ENCODE measurements at places on chromosomes 13 and 19. TPM values are rescaled to one million over a fixed set of nuclear protein-coding genes. Genes with fewer than 3 reads are reported as not detected.

- no peak for DNase-seq
- H3K27ac ChIP-seq: no peak overlapping the region
- H3K4me3 ChIP-seq: no peak overlapping the region
- no peaks in the 10 kb centered on the region for H3K36me3 ChIP-seq
- H3K27me3 ChIP-seq: no peaks in the 10 kb centered on the region
These were observed 2.8 kb upstream of the CERS4 start for GRCh38 chr19:8206147-8207087.

DNA sequence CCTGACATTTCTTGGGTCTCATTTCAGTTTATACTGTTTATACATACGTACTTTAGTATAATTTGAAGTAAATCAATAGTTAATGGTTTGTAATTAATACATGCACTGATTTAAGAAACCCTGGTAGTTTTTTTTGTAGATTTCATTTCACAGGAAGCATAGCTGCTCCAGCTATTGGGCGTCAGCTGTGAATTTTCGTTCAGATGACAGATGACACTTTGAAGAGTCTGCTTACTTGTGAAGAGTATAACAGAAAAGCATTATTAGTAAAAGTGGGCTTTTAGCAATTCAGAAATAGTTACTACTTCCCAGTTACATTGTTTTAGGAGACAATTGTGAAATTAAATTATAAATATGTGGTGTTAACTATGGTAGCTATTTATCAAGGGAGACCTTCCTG, 44.4 kb downstream of the METTL21C start:
- peaks cover 24% of the 10 kb centered on the region for H3K4me1 ChIP-seq
- no peak overlapping the region for H3K27ac ChIP-seq
- no peak overlapping the region for H3K4me3 ChIP-seq
- no peaks in the 10 kb centered on the region for H3K36me3 ChIP-seq
- H3K27me3 ChIP-seq: no peaks in the 10 kb centered on the region

DNA sequence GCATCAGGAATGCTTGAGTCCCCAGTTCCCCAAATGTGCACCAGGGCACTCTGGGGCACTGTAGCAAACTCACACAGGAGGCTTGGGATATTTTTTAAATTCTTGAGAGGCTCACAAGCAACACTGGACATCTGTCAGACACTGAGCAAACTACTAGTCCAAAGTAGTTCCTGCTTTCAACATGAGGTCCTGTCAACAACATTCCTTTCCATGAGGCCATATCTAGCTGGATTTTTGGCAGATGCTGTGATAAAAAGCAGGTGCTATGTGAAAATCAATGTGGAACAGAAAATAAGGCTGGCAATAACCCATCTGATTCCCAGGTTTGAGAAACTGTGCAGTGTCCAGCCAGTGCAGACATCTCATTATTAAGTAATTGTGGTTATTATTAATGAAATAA, 50.5 kb downstream of the STARD13 start:
- H3K36me3 ChIP-seq: peaks cover 3% of the 10 kb centered on the region
- DNase-seq: no peak
- no peak overlapping the region for H3K4me3 ChIP-seq
- H3K27ac ChIP-seq: peak overlapping the region; percentile 67

GRCh38 chr19:11446652-11447301, 11.3 kb downstream of the PRKCSH start:
- H3K36me3 ChIP-seq: peaks cover 15% of the 10 kb centered on the region
- no peaks in the 10 kb centered on the region for H3K4me1 ChIP-seq
- DNase-seq: peak; percentile 78
- H3K27me3 ChIP-seq: no peaks in the 10 kb centered on the region
- no peak overlapping the region for H3K27ac ChIP-seq

DNA sequence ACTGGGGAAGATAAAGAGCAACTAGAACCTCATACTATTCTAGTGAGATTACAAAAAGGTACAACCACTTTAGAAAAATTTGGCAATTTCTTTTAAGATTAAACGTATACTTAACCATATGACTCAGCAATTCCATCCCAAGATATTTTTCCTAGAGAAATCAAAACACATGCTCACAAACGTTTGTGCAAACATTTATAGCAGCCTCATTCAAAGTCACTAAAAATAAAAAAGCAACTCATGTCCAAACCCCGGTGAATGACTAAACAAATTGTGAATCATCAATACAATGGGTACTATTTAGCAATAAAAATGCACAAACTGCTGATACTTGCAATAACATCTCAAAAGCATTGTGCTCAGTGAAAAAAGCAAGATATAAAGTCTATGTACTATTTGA, 121.5 kb downstream of the FRY start:
- H3K36me3 ChIP-seq: no peaks in the 10 kb centered on the region
- peaks cover 40% of the 10 kb centered on the region for H3K4me1 ChIP-seq
- no peak overlapping the region for H3K4me3 ChIP-seq
- DNase-seq: no peak
- no peak overlapping the region for H3K27ac ChIP-seq

DNA sequence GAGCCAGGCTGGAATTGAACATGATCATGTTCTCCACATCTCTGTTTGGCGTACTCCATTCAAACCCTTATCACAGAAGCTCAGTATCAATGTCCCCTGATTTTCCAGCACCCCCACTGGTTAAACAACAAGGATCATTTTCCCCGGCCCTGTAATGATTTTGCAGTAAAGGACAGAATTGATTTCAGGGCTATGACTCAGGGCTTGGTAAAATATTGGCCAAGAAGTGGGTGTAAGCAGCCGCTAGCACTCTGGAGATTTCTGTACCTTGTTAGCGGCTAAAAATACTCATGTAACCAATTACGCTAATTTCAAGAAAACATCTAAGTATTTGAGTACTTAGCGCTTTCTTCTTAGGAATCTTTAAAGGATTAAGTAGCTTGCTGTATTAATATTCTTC, 69.5 kb upstream of the FNDC3A start:
- H3K36me3 ChIP-seq: no peaks in the 10 kb centered on the region
- H3K4me3 ChIP-seq: no peak overlapping the region
- H3K4me1 ChIP-seq: peaks cover 15% of the 10 kb centered on the region

DNA sequence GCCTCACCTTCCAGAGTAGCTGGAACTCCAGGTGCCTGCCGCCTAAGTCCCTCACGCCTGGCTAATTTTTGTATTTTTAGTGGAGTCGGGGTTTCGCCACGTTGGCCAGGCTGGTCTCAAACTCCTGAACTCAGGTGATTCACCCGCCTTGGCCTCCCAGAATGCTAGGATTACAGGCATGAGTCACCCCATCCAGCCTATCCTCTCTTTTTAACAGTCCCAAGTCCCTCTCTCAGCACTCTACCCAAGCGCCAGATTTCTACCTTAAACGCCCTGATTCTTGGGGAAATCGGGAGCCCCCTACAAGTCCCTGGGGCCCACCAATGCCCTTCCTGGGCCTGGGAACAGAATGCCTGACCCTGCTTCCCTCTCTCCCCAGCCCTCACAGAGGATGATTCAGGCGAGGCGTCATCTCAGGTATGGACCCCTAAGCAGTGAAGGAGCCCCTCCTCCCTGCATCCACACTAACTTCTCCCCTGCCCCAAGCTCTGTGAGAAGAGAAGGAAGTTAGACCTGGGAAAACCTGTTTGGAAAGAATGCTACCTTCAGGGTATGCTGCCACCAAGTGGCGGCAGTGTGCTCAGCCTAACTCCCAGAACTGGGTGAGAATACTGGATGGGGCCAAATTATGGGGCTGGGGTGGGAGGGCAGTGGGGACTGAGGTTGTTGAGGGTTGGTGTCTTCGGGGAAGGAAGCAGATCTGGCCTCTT, 20.8 kb upstream of the EBI3 start:
- peaks cover 2% of the 10 kb centered on the region for H3K27me3 ChIP-seq
- no peak for DNase-seq
- no peaks in the 10 kb centered on the region for H3K4me1 ChIP-seq
- H3K36me3 ChIP-seq: no peaks in the 10 kb centered on the region
- H3K4me3 ChIP-seq: no peak overlapping the region

DNA sequence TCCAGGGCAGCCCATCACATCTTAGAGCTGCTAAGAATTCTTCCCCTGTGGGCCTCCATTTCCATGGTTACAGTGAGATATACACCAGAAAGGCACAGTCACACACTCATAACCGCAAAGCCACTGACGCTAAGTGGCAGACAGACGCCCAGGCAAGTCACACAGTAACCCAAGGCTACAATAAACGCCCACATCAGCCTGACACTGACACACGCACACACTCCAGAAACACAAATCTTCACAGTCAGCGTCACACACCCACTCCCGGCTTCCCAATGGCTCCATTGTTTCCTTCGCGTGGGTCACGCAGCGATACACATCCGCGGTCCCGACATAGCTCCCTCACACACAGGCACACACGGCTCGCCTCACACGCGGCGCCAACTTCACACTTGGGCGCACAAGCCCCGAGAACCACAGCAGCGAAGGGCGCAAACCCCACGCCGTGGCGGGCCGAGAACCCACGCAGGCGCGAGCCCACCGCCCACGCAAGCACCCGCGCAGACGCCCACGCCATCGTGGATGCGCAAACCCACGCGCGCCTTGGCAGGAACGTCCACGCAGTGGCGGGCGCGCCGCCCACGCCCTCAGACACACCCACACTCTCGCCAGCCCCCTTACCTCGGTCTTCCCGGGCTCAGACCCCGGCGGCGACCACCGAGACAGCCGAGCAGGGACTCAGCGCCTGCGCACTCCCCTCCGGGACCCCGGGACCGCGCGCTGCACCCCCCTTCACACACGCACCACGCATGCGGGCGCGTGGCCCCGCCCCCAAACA, at the start of gene ZNF667:
Gene ZNF667, minus strand, starts transcription at position 695 of the 778 bp plus-strand sequence. CDS start 14,975 bp downstream, outside the sequence.
- peaks cover 21% of the 10 kb centered on the region for H3K4me1 ChIP-seq
- H3K4me3 ChIP-seq: peak within 1 kb of the TSS; percentile 85
- no peak for DNase-seq
- H3K27me3 ChIP-seq: no peaks in the 10 kb centered on the region
- H3K36me3 ChIP-seq: peaks cover 13% of the 10 kb centered on the region
- peak within 1 kb of the TSS; percentile 83 for H3K27ac ChIP-seq

GRCh38 chr19:6270076-6270745, 9.6 kb downstream of the MLLT1 start:
- H3K36me3 ChIP-seq: peaks cover 28% of the 10 kb centered on the region
- peak overlapping the region; percentile 90 for H3K27ac ChIP-seq
- no peak for DNase-seq

DNA sequence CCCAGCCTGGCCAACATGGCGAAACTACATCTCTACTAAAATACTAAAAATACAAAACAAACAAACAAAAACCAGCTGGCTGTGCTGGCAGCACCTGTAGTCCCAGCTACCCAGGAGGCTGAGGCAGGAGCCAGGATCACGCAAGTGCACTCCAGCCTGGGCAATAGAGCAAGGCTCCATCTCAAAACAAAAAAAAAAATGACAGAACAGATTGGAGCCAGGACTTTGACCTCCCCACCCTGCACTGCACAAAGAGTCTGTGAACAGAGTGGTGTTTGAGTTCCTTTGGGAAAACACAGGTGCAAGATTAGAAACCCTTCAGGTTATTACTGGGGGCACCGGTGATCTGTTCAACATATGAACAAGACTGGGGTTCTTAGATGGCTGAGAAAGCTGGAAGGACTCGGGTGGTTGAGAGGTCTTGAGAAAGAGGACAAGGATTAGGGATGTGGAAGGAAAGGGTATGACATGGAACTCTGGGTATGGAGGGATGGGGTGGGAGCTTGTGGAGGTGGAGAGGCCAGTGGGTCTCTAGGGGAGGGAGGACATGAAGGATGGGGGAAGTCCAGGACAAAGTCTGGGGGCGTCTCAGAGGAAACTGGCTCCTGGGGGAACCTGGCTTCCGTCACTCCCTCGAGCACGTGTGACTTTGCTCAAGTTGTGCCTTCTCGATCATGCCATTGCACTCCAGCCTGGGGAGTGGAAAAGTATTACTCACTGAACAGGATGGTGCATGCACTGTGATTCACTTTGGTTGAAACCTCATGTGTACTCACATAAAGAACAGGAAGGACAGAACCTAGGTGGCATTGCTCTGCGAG, 25.9 kb downstream of the RCN3 start:
- H3K4me3 ChIP-seq: no peak overlapping the region
- H3K27ac ChIP-seq: no peak overlapping the region
- H3K4me1 ChIP-seq: peaks cover 13% of the 10 kb centered on the region
- no peak for DNase-seq
- no peaks in the 10 kb centered on the region for H3K27me3 ChIP-seq

GRCh38 chr13:42396901-42397655, 125.1 kb downstream of the AKAP11 start:
- H3K4me1 ChIP-seq: peaks cover 12% of the 10 kb centered on the region
- H3K4me3 ChIP-seq: no peak overlapping the region
- no peaks in the 10 kb centered on the region for H3K27me3 ChIP-seq
- no peaks in the 10 kb centered on the region for H3K36me3 ChIP-seq
- H3K27ac ChIP-seq: no peak overlapping the region
- DNase-seq: no peak

DNA sequence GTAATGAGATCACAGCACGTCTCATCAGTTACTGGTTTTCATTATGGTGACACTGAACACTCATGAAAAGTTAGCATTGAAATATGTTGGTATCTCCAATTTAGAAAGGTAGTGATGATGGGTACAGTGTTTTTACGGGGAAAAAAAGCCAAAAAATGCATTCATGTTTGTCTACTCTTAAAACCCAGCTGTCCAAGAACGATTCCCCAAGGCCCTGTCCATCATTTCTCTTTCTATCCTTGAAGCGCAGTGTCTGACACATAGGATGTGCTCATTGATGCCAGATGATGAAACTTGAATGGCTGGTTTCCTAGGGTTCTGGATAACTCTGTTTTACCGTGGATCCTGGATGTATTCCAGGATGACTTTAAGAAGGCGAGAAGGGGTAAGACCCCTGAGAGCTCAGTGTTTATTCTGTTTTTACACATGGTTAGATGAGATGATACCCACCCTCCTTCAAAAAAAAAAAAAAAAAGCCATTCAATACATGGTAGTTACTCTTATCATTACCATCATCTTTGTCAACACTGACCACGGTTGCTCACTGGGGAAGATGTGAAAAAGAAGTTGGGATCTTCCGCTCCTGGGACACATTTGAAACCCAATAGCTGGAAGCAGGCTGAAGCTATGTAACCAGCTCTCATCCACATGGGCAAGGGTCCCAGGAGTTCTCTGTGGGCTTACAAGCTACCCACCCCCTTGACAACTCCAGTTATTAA, 22.5 kb downstream of the SERP2 start:
- H3K36me3 ChIP-seq: no peaks in the 10 kb centered on the region
- peak overlapping the region; percentile 21 for H3K27ac ChIP-seq
- H3K4me1 ChIP-seq: no peaks in the 10 kb centered on the region
- DNase-seq: no peak
- no peaks in the 10 kb centered on the region for H3K27me3 ChIP-seq

DNA sequence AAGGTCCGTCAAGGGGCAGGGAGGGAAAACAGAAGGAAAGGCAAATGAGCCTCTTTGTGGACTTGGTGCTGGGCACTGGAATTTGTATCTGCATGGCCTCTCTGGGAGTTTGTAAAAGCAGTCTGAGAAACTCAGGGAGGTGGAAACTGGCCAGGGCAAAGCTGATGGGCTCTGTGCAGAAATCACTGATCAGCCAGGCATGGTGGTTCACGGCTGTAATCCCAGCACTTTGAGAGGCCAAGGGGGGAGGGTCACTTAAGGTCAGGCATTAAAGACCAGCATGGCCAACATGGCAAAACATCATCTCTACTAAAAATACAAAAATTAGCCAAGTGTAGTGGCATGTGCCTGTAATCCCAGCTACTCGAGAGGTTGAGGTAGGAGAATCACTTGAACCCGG, 369.9 kb upstream of the ZNF507 start:
- H3K36me3 ChIP-seq: no peaks in the 10 kb centered on the region
- no peak overlapping the region for H3K4me3 ChIP-seq
- peaks cover 9% of the 10 kb centered on the region for H3K4me1 ChIP-seq
- H3K27me3 ChIP-seq: no peaks in the 10 kb centered on the region

GRCh38 chr13:58018020-58018419, 386.5 kb downstream of the PCDH17 start:
- H3K27me3 ChIP-seq: no peaks in the 10 kb centered on the region
- H3K27ac ChIP-seq: no peak overlapping the region
- H3K4me3 ChIP-seq: no peak overlapping the region
- no peak for DNase-seq
- no peaks in the 10 kb centered on the region for H3K36me3 ChIP-seq

The CYP2A6 gene
- total RNA-seq: not detected

The CABP5 gene
- total RNA-seq: not detected

The IRF3 gene
- total RNA-seq: 59.1 TPM

The CYP4F2 gene
- not detected for total RNA-seq

The ZNF8 gene
- 6.4 TPM for total RNA-seq

The FUT1 gene
- 0.71 TPM for total RNA-seq
